Suppressor macrophage (primary cell): ENCODE measurements at places on chromosomes 12 and 14.

GRCh38 chr14:78885884-78886283 lies 715.7 kb downstream of the NRXN3 start:
- no peak for DNase-seq

GRCh38 chr14:68711561-68712309 lies 81.1 kb downstream of the ZFP36L1 start:
- DNase-seq = no peak

- DNase-seq = no peak
Measured at GRCh38 chr14:64186231-64187129, 107.7 kb downstream of the ESR2 start.

DNA sequence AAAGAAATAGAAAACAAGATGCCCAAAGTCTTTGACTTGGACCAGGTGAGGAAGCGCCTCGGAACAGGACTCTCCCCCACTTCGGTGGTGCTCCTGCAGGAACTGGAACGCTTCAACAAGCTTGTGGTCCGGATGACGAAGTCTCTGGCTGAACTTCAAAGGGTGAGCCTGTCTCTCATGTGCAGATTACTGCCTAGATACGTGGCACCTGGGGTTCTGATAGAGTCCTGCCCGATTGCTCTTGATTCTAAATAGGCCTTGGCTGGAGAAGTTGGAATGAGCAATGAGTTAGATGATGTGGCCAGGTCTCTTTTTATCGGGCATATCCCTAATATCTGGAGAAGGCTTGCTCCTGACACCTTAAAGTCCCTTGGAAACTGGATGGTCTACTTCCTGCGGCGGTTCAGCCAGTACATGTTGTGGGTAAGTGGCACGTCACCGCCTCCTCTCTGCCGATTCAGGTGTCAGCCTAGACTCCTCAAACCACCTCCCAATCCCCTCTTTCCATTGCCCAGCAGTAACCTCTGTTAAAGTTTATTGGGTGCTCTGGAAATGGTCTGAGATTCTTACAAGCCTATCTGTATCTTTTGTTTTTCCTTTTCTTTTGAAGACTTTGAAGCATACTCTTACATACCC lies 40.8 kb downstream of the CCDC92 start:
- no peak for DNase-seq

DNA sequence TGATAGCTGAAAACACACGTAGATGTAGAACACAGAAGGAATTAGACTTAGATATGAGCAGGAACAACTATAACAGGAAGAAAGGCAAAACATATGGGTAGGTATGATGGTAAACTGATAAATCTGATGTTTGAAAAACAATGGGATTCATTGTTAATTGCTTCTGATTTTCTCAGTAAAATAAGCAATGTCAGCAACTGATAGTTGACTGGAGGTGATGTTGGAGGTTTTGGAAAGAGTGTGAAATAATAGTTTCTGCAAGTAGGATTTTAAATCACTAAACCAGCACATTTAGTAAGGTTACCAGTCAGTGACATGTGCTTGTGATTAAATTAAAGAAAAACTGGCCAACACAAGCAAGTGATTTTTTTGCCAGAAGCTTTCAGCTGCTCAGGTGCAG lies 123.0 kb upstream of the CPNE8 start:
- DNase-seq = no peak

DNA sequence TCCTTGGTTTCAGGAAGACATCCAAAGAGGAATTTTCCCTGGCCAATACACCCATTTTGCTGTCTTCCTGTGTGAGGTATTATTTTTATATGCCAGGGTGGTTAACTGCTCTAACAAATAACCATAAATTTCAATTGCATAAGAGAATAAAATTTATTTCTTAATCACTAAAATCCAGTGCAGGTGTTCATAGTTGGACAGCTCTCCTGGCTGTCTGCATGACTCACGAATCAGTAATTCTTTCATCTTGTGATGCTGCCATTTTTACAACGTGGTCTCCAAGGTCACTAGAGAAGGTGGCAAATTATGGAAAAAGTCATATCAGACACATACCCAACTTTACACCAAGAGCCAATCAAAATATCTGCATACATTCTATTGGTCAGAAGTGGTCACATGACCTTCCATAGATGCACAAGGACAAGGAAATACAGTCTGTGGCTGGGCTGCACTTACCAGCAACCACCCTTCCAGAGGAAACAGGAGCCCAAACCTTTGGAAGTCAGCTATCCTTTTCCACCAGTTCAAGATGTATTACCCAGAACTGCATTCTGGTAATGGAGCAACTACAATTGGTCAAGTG lies 193.5 kb upstream of the PLEKHG7 start:
- no peak for DNase-seq

GRCh38 chr12:104357421-104357952 lies 53.9 kb downstream of the EID3 start:
- peak; percentile 39 for DNase-seq

DNA sequence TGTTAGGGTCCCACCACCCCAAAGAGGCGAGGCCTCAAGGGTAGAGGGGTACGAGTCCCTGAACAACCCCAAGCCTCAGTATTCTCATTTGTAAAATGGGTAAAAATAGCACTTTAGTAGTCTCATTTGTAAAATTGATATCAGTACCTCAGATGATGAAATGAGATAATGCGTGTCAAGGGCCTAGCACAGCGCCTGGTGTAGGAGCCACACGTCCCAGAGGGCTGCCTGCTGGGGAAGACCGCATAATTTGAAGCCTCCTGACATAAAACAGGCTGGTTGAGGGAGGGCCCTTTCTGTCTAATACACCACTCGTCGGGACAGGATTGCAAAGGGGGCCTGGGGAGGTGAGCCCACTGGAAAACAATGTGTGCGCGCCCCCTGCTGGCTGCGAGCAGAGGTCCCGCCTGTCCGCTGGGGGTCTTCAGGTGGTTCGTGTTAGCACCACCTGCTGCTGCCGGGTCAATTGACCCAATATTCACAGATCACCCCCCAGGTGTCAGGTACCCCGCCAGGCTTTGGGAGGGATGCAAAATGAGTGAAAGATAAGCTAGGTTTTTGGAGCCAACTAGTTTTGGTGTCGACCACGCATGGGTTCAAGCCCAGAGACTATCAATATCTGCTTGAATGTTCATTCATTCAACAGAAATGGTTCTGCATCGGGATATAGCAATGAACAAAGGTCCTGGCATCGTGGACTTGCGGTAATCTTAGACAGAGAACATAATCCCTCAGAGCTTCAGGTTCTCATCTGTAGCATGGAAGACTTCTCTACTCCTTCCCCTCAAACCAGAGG lies 24.7 kb upstream of the IRF2BPL start:
- peak; percentile 56 for DNase-seq

- DNase-seq = peak; percentile 83
Measured at GRCh38 chr12:11581179-11581755, 68.2 kb upstream of the ETV6 start.

GRCh38 chr12:59444932-59445331 lies 150.9 kb upstream of the SLC16A7 start:
- DNase-seq = peak; percentile 1

DNA sequence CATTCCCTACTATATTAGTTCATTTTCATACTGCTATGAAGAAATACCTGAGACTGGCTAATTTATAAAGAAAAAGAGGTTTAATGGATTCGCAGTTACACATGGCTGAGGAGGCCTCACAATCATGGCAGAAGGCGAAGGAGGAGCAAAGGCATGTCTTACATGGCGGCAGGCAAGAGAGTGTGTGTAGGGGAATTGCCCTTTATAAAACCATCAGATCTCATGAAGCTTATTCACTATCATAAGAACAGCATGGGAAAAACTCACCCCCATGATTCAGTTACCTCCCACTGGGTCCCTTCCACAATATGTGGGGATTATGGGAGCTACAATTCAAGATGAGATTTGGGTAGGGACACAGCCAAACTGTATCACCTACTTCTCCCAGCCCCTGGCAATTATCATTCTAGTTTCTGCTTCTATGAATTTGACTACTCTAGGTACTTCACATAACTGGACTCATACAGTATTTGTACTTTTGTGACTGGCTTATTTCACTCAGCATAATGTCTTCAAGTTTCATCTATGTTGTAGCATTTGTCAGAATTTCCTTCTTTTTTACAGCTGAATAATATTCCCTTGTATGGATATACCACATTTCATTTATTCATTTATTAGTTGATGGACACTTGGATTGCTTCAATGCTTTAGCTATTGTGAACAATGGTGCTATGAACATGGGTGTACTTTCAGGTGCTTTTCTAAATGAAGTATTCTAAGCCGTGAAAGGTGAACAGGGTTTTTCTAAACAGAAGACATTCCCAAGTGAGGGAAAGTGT lies 219.5 kb upstream of the NUDT4 start:
- DNase-seq = no peak

DNA sequence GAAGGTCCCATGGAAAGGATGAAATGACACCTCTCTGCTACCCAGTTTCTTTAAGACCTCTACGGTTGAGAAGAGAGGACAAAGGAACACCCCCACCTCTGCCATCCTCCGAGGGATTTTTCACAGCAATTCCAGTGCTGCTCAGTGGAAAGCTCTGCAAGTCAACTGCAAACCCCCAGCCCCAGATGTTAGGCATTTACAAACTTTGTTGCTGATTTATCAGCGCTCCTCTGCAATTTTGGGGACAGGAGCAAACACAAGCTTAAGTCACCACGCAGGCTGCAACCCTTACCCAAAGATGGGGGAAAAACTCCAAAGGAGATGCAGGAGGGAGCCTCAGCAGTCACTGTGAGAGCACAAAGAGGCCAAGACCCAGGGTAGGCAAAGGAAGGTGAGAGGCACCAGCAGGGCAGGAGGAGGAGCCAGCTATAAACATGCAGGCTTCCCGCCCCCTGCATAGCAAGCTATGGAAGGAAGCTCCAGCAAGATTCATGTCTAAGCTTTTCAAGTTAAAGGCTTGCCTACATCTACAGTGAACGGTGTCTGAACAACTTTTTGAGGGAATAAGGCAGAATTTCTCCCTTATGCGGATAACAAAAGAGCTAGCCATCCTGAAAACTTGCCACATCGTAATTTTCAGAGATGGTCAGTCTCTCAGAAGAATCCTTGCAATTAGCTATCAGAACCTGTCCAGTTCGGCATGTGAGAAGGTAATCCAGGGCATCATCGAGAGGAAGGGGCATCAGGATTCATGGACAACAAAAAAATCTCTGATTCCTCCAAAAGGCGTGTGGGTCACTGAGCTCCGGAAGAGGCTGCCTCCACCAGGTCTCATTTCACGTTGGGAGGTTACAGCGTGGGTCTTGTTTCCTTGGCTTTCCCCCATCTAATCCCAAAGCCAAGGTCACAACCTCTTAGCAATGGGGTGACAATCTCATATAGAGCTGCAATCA lies 3.9 kb downstream of the CTDSP2 start:
- DNase-seq = no peak

DNA sequence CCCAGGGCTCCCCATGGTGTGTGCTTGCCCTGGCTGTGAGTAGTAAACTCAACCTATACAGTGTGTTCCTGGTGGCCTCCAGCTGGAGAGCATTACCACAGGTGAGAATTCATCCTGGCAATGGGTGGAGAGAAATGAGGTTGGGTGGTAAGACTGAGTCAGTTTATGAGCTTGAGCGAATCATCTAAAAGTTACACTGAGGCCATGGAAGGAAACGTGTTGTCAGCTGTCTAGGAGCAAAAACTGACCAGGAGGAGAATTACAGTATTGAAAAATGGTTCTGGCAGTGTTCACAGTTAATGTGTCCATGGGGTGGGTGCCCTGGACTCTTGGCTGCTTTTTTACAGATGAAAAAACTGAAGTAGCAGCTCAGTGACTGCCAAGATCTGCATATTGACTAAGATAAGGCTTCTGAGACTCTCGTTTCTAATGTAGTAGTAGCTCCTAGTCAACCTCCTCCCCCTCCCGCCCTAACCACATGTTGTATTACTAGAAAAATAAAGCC lies 202.0 kb upstream of the AMIGO2 start:
- DNase-seq = no peak

DNA sequence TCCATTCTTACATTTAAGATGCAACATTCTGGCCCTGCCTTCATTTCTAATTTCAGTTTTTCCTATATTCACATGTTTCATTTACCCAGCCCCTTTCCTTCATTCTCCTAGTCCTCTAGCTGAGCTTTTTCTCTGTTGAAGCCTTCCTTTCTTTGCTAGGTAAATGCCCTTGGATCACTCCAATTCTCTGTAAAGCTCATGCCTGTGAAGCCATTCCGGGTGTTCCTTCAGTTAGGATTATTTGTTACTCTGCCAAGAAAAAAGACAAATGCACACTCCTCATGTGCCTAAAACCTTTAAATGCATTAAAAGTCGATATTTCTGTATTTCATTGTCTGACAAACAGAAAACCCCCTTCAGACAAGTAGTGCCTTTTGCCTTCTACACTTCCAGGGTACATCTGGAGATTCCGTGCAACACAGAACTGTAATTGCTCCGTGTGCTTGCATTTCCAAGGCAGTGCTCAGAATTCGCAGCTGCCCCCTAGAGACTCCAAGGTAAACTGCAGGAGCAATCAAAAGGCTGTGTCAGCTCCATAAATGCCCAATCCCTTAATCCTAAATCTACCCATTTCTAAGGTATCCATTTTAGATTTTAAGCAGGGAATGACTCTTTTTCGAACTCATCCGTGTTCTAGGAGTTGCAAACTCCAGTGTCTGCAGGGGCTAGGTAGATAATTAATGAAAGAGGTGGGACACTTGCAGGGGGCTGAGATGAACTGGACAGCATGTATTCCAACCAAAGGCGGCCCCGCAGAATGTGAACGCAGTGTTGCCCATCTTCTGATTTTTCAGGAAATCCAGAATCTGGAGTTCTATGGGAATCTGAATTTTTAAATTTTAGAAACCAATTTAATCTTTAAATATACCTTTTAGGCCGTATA lies 320.2 kb downstream of the GRIN2B start:
- peak; percentile 45 for DNase-seq

DNA sequence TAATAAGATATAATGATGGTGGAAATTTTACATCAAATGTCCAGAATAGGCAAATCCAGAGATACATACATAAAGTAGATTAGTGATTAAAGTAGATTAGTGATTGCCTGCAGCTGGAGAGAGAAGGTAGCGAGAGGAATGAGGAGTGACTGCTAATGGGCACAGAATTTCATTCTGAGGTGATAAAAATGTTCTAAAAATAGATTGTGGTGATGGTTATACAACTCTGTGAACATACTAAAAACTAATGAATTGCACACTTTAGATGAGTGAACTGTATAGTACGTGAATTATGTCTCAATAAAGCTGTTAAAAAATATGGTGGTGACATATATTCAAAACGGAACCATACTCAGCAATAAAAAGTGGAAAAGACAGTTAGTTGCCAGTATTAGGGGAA lies 41.7 kb downstream of the PPP2R5E start:
- DNase-seq = no peak

- peak; percentile 64 for DNase-seq
Measured at GRCh38 chr14:30874120-30874998, at the start of gene COCH. TSS of gene COCH (plus strand) at chr14:30874559. CDS start at chr14:30874939, 380 bp downstream.

DNA sequence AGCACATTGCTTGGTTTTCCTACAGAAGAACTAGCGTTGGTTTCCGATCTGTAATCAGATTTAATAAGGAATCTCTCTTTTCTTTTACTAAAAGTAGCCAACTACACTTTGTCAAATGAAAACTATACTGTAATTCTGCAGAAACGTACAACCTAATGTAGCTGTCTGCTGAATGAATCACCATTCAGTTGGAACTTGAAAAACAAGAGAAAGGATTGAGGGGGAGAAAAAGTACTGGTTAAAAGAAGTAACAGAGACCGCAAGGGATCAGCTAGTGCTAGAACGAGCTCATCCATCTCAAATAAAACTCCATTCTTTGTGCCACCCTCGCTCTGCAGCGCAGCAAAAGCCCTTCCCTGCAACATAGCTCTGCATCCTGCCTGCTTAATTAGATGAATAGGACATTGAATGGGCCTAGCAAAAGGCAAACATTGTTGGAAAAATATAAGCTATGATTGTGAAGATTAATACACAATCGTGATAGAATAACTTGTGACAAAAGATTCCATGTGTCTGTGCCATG lies 2.6 kb downstream of the GARIN2 start:
- DNase-seq = no peak
